ENCODE measurements at places on chromosomes 7 and 10. TPM values are rescaled to one million over a fixed set of nuclear protein-coding genes. Genes with fewer than 3 reads are reported as not detected.

GRCh38 chr7:30474893-30475292, 3.7 kb downstream of the NOD1 start:
- peaks cover 11% of the 10 kb centered on the region for H3K4me1 ChIP-seq
- H3K27me3 ChIP-seq = no peaks in the 10 kb centered on the region
- no peak overlapping the region for H3K27ac ChIP-seq
- DNase-seq = no peak
- H3K4me3 ChIP-seq = no peak overlapping the region
- H3K36me3 ChIP-seq = peaks cover 1% of the 10 kb centered on the region

- H3K36me3 ChIP-seq = no peaks in the 10 kb centered on the region
- H3K4me3 ChIP-seq = no peak overlapping the region
- H3K27ac ChIP-seq = no peak overlapping the region
- DNase-seq = no peak
- no peaks in the 10 kb centered on the region for H3K4me1 ChIP-seq
Observed at GRCh38 chr7:50690541-50691011, 92.1 kb downstream of the GRB10 start.

GRCh38 chr10:55858730-55859129, 502.3 kb downstream of the ZWINT start:
- no peak overlapping the region for H3K4me3 ChIP-seq
- H3K4me1 ChIP-seq = no peaks in the 10 kb centered on the region
- no peak overlapping the region for H3K27ac ChIP-seq
- DNase-seq = no peak

- H3K4me1 ChIP-seq = no peaks in the 10 kb centered on the region
- H3K36me3 ChIP-seq = no peaks in the 10 kb centered on the region
- H3K27me3 ChIP-seq = no peaks in the 10 kb centered on the region
- no peak for DNase-seq
- no peak overlapping the region for H3K4me3 ChIP-seq
Observed at GRCh38 chr10:113446739-113447138, 106.1 kb upstream of the HABP2 start.

- no peak overlapping the region for H3K27ac ChIP-seq
- no peaks in the 10 kb centered on the region for H3K27me3 ChIP-seq
- H3K36me3 ChIP-seq = no peaks in the 10 kb centered on the region
Observed at GRCh38 chr7:125526958-125527357, 597.3 kb upstream of the POT1 start.

The DPP6 gene
- not detected for total RNA-seq

The PLAC9 gene
- total RNA-seq = not detected

DNA sequence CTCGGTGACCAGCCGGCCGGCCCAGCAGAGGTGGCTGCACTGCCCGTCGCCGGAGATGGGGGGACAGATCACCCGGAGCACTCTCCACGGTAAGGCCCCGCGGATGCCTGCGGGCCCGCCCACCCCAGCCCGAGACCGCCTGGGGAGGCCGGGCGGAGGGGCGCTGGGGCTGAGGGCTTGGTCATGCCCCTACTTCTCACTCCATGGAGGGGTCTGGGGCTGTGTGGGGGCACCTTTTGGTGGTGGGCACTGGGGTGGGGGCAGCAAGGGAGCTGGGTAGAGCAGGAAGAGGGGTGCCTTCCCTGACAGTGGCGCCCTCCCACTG, 61.8 kb downstream of the NEURL1 start:
- no peak for DNase-seq
- no peaks in the 10 kb centered on the region for H3K36me3 ChIP-seq
- no peaks in the 10 kb centered on the region for H3K27me3 ChIP-seq
- H3K4me3 ChIP-seq = no peak overlapping the region
- H3K4me1 ChIP-seq = peaks cover 20% of the 10 kb centered on the region

GRCh38 chr7:77685233-77685632, 11.0 kb upstream of the RSBN1L start:
- no peak overlapping the region for H3K4me3 ChIP-seq
- peaks cover 7% of the 10 kb centered on the region for H3K36me3 ChIP-seq
- no peak for DNase-seq
- no peak overlapping the region for H3K27ac ChIP-seq
- H3K4me1 ChIP-seq = peaks cover 13% of the 10 kb centered on the region

GRCh38 chr7:114126095-114126494, 207.3 kb upstream of the PPP1R3A start:
- no peak overlapping the region for H3K4me3 ChIP-seq
- no peaks in the 10 kb centered on the region for H3K27me3 ChIP-seq
- no peaks in the 10 kb centered on the region for H3K36me3 ChIP-seq
- no peaks in the 10 kb centered on the region for H3K4me1 ChIP-seq

The ANKRD30A gene
- total RNA-seq = not detected

DNA sequence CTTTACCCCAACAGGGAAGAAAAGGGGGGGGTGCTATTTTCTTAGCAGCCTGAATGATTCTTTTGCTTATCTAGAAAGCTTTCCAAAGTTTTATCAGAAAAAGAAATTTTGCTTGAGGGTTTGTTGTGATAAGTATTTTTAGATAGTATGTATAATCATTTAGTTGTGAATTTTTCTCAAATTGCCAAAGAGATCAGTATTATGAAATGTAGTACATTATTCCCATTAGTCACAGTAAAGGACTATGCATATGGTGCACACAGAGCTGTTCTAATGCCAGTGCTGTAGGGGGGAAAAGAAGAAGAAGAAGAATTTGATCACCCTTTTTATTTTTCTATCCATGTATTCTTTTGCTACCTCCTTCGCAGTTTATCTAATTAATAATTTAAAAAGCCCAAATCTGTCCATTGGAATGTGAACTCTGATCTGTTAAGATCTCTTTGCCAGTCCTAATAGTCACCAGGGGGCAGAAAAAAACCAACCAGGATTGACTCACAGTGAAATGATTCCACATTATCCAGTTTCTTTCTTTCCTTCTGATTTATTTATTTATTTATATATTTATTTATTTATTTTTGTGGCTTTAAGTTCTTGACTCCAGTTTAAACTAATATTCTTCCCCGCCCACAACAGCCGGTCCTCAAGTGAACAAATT, 4.7 kb downstream of the RBM20 start:
- H3K36me3 ChIP-seq = no peaks in the 10 kb centered on the region
- no peak for DNase-seq
- H3K27me3 ChIP-seq = peaks cover 24% of the 10 kb centered on the region
- peaks cover 9% of the 10 kb centered on the region for H3K4me1 ChIP-seq
- H3K4me3 ChIP-seq = no peak overlapping the region

- no peak overlapping the region for H3K27ac ChIP-seq
- H3K27me3 ChIP-seq = no peaks in the 10 kb centered on the region
Observed at GRCh38 chr7:119936836-119937235, 336.1 kb upstream of the KCND2 start.

The AGR3 gene
- not detected for total RNA-seq

The DBNL gene
- 167 TPM for total RNA-seq

The UNCX gene
- total RNA-seq = not detected

The LIPM gene
- total RNA-seq = not detected

GRCh38 chr7:25850735-25851134, 301.3 kb upstream of the NFE2L3 start:
- H3K27me3 ChIP-seq = peaks cover 11% of the 10 kb centered on the region
- no peak overlapping the region for H3K4me3 ChIP-seq
- no peak overlapping the region for H3K27ac ChIP-seq
- H3K4me1 ChIP-seq = peaks cover 2% of the 10 kb centered on the region

The CALCR gene
- not detected for total RNA-seq

The ADIRF gene
- not detected for total RNA-seq

DNA sequence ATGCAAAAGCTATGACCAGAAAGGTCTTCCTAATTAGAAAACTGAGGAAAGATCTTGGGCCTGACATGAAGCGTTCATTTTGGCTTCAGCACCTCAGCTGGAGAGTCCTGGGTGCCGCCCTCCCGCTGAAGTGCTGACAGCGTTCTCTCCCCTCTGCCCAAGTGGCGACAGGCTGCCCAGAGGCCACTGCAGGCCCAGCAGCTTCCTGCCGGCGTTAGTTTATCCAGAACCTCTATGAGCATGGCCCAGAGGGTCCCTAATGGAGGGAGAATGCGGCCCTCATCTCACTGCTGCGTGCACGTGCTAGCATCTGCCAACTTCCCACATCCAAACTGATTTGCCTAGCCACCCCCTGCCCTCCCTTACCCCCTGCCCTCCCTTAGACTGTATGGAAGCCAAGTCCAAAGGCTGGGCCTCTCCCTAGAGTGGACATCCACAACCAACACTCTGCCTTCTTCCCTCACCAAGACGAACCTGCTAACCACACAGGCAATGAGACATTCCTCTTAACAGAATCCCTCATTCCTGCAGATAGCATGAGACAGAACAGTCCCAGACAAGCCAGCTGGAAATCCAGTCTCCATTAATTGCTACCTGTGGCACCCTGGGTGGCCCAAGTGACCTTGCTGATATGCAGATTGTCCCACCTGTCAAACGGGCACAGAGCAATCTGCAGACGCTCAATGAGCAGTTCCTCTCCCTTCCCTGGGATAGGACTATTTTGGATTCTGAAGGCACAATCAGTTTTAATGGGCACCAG, 108.4 kb downstream of the C10orf90 start:
- no peak overlapping the region for H3K4me3 ChIP-seq
- no peak overlapping the region for H3K27ac ChIP-seq
- no peak for DNase-seq
- no peaks in the 10 kb centered on the region for H3K36me3 ChIP-seq
- H3K4me1 ChIP-seq = no peaks in the 10 kb centered on the region

All from T-cell (primary cell).